ENCODE measurements at places on chromosomes 3 and 15. TPM values are rescaled to one million over a fixed set of nuclear protein-coding genes. Genes with fewer than 3 reads are reported as not detected.

GRCh38 chr15:63553388-63553791 is 43.8 kb upstream of the FBXL22 start:
- no peaks in the 10 kb centered on the region for H3K4me1 ChIP-seq
- H3K36me3 ChIP-seq = no peaks in the 10 kb centered on the region
- H3K4me3 ChIP-seq = no peak overlapping the region
- no peaks in the 10 kb centered on the region for H3K27me3 ChIP-seq
- peak overlapping the region; percentile 30 for H3K27ac ChIP-seq

DNA sequence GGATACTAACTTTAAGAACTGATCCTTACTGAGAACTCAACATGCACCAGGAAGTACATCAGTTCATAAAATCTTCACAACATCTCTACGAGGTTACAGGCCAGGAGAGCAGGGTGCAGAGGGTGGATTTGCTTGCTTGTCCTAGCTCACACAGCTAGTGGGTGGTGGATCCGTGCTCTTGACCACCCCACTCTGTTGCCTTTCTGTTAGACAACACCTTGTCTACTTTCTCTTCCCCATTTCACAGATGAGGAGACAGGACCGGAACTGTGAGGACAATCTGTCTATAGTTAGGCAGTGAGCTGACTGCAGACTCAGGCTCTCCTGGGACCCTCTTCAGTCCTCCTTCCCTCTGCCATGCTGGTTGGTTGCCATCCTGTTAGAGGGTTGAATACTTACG is 221.7 kb upstream of the TLE3 start:
- H3K27me3 ChIP-seq = no peaks in the 10 kb centered on the region
- peaks cover 6% of the 10 kb centered on the region for H3K4me1 ChIP-seq
- H3K36me3 ChIP-seq = no peaks in the 10 kb centered on the region

DNA sequence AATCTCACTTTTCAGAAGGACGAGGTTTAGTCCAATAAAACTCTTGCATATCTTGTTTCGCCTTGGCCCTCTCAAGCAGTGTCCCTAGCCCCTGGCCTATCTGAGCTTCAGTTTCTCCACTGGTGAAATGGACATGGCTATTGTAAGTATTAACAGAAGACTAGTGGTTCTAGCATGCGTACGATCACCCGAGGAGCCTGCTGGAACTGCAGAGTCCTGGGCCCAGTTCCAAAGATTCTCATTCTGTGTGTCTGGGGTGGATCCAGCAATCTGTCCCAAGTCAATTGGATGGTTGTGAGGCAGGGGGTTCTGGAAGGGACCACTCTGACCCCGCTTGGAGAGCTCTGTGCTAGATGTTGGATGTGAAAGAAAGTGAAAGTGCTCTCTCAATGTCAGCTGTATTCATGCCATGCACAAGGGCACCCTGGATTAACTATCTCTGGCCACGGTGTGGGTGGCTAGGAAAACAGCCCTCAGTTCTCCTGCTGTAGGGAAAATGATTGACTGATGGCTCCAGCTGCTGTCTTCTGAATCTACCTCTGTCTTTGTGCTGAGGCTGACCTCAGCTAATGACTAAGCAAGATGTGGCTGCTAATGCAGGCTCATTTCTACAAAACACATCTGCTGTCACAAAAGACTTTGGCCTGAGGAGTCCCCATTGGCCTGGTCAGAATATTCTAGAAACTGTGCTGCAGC is 1.9 kb upstream of the PLA1A start:
- H3K4me3 ChIP-seq = peak overlapping the region; percentile 1
- peaks cover 20% of the 10 kb centered on the region for H3K4me1 ChIP-seq
- peak overlapping the region; percentile 13 for H3K27ac ChIP-seq
- no peaks in the 10 kb centered on the region for H3K36me3 ChIP-seq
- DNase-seq = no peak

DNA sequence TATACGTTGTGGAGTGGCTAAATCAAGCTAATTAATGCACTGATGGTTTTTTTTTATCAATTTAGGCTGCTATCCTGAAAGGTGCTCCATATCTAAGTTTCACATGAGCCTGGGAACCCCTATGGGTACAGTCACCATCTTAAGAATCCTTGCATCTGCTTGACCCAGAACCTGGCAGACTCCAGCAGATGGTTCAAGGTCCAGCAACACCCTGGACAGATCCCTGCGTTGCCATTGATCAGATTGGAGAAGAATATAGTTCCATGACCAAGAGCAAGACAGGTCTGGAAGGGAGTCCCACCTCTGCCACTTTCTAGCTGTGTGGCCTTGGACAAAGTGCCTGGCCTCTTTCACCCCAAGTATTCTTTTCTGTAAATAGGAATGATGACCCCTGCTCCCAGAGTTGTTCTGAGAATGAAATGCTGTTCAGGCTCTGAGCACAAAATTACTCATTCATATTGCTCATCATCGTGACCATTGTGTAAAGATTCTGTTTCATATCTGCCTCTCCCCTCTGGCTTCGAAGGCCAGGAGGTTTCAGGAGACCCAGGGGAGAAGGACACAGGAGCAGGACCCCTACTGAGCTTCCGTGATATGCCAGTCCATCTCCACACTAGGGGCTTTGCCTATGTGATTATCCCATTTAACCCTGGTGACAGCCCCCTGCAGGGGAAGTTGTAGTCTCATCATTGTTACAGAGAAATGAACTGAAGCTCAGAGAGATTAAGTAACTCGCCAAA is 30.0 kb upstream of the TSEN2 start:
- H3K4me3 ChIP-seq = no peak overlapping the region
- H3K27ac ChIP-seq = no peak overlapping the region
- H3K27me3 ChIP-seq = no peaks in the 10 kb centered on the region
- no peaks in the 10 kb centered on the region for H3K36me3 ChIP-seq
- no peaks in the 10 kb centered on the region for H3K4me1 ChIP-seq

GRCh38 chr3:56795829-56796185 is 5.9 kb downstream of the ARHGEF3 start:
- no peaks in the 10 kb centered on the region for H3K36me3 ChIP-seq
- no peak for DNase-seq
- H3K4me3 ChIP-seq = no peak overlapping the region
- peaks cover 6% of the 10 kb centered on the region for H3K4me1 ChIP-seq

DNA sequence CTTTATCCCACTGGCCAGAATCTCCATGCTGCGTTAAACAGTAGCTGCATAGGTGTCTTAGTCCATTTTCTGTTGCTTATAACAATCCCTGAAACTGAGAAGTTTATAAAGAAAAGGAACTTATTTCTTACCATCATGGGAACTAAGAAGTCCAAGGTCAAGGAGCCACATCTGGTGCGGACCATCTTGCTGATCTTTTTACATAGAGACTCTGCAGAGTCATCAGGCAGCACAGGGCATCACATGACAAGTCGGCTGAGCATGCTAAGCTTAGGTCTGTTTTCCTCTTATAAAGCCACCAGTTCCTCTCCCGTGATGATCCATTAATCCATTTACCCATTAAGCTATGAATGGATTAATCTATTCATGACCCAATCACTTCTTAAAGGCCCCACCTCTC is 22.4 kb upstream of the FAM174B start:
- DNase-seq = peak; percentile 59
- no peak overlapping the region for H3K27ac ChIP-seq
- H3K4me3 ChIP-seq = no peak overlapping the region
- no peaks in the 10 kb centered on the region for H3K36me3 ChIP-seq
- H3K4me1 ChIP-seq = peaks cover 3% of the 10 kb centered on the region
- H3K27me3 ChIP-seq = no peaks in the 10 kb centered on the region

DNA sequence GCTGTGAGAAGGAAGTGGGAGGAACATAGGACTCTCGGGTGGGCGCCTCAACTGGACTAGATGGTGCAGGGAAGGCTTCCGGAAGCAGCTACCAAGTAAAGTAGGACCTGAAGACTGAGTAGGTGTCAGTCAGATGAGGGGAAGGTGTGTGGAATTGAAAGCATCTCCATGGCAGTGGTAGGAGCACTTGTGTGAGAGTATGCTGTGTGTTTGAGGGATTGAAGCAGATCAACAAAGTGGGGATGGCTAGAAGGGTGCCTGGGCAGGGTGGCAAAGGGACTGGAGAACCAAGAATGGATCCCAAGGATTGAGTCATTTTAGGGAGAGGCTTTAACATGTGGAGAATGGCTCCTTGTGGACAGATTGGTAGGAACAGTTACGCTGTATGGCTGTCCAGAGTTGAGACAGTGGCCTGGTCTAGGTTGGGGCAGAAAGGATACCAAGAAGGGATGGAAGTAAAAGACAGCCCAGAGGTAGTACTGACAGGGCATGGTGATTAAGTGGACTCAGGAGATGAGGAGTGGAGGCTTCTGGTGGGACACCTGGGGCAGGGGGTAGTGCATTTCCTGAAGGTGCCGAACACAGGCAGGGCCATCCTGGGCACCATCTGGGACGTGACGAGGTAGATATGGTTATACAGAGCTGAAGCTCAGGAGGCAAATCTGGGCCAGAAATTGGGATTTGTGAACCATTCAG is 1.5 kb downstream of the UQCC5 start:
- no peak for DNase-seq
- no peaks in the 10 kb centered on the region for H3K4me1 ChIP-seq
- no peaks in the 10 kb centered on the region for H3K36me3 ChIP-seq

- H3K27me3 ChIP-seq = no peaks in the 10 kb centered on the region
- H3K36me3 ChIP-seq = no peaks in the 10 kb centered on the region
- DNase-seq = no peak
- H3K4me3 ChIP-seq = no peak overlapping the region
Observed at GRCh38 chr3:171960159-171960558, 79.2 kb upstream of the FNDC3B start.

DNA sequence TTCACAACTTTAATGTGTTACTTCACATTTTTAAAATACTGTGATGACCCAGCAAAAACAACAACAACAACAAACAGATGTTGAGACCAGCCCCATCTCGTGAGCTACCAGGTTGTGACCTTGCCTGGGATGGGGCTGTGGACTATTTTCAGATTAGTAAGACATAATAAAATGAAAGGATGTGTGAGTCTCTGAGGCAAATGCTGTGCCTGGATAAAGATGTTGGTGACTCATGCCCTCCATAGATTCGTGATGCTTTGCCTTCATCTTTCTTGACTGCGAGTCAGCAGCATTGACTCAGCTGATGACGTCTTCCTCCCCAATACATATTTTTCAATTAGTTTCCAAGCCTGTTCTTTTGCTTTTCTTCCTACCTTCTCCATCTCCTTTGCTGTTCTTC is 453.0 kb upstream of the CFAP20DC start:
- H3K4me1 ChIP-seq = no peaks in the 10 kb centered on the region
- no peaks in the 10 kb centered on the region for H3K27me3 ChIP-seq
- no peak for DNase-seq
- H3K4me3 ChIP-seq = no peak overlapping the region
- no peaks in the 10 kb centered on the region for H3K36me3 ChIP-seq
- no peak overlapping the region for H3K27ac ChIP-seq

DNA sequence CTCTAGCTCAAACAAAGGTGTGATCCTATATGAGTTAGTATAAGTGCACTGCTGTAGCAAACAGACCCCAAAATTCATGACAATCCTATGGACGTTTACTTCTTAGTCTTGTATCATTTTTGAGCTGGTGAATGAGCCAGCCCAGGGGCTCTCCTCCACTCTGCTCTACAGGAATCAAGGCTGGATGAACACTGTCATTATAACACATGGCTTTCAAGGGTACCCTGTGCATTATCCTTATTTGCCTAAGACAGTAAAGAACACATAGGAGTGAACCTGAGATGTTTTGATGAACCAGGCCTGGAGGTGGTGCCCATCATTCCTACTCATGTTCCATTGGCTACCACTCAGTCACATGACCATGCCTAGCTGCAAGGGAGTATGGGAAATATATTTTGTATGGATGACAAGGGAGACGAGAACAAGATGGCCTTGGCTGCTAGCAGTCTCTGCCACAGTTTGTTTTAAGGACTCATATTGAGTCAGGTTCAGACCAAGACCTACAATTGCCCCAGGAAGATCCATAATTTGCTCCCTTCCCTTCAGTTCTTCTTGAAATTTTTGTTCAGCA is 107.4 kb upstream of the HES1 start:
- no peak overlapping the region for H3K27ac ChIP-seq
- H3K27me3 ChIP-seq = no peaks in the 10 kb centered on the region
- no peak overlapping the region for H3K4me3 ChIP-seq
- peaks cover 24% of the 10 kb centered on the region for H3K4me1 ChIP-seq
- no peaks in the 10 kb centered on the region for H3K36me3 ChIP-seq

DNA sequence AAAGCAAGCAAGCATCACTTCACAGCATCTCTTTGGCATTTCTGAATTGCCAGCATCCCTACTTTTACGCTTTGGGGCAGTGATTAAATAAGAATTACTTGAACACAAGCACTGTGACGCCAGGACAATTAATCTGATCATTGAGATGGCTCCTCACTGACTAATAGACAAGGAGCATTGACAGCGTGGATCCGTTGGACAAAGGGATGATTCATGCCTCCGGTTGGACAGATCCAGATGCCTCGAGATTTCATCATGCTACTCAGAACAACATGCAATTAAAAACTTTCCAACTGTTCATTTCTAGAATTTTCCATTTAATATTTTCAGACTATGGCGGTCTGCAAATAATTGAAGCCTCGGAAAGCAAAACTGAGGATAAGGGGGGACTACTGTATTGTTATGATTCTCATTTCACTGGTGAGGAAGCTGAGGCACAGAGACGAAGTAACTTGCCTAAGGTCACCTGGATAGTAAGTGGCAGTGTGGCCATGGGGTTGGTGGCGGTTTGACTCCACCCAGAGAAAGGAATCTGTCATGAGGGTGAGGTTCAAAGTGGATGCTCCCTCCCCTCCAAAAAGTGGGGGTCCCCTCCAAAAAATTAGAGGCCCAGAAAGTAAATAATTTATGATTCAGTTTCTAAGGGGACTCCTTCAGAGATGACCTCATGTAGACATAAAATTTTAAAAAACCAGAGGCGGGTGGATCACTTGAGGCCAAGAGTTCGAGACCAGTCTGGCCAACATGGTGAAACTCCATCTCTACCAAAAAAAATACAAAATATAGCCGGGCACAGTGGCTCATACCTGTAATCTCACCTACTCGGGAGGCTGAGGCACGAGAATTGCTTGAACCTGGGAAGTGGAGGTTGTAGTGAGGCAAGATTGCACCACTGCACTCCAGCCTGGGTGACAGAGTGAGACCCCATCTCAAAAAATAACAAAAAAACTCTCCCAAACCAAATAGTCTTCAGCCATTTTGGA is 12.3 kb upstream of the PGPEP1L start:
- H3K4me3 ChIP-seq = no peak overlapping the region
- H3K27ac ChIP-seq = no peak overlapping the region
- no peaks in the 10 kb centered on the region for H3K4me1 ChIP-seq
- DNase-seq = no peak
- H3K27me3 ChIP-seq = no peaks in the 10 kb centered on the region

DNA sequence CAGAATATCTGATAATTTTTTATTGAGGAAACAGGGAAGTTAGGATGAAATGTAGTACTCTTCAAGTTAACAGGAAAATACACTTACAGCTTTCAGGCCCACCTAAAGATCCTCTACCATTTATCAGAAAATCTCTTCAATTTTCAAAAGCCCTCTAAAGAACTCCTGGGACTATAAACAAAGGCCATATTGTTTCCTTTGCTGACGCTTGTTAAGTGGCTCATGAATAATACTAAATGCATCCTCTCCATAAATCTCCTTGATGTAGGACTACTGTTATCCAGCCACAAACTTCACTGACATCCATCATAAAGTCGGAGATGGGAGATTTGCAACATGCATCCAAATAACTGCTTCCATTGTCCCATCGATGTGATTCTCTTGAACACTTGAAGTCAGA is 326.5 kb downstream of the ZIC1 start:
- H3K4me3 ChIP-seq = no peak overlapping the region
- no peak overlapping the region for H3K27ac ChIP-seq
- DNase-seq = no peak
- no peaks in the 10 kb centered on the region for H3K36me3 ChIP-seq
- H3K4me1 ChIP-seq = no peaks in the 10 kb centered on the region
- H3K27me3 ChIP-seq = no peaks in the 10 kb centered on the region

- DNase-seq = no peak
- H3K27ac ChIP-seq = no peak overlapping the region
- no peaks in the 10 kb centered on the region for H3K27me3 ChIP-seq
Observed at GRCh38 chr15:64197425-64197824, 34.6 kb upstream of the PPIB start.

Gene CLDN18
- total RNA-seq = not detected

Gene TMCO5A
- not detected for total RNA-seq

Gene GJD2
- not detected for total RNA-seq

Gene HTR3E
- not detected for total RNA-seq
